ENCODE measurements at places on chromosomes 12 and 14. TPM values are rescaled to one million over a fixed set of nuclear protein-coding genes. Genes with fewer than 3 reads are reported as not detected.

DNA sequence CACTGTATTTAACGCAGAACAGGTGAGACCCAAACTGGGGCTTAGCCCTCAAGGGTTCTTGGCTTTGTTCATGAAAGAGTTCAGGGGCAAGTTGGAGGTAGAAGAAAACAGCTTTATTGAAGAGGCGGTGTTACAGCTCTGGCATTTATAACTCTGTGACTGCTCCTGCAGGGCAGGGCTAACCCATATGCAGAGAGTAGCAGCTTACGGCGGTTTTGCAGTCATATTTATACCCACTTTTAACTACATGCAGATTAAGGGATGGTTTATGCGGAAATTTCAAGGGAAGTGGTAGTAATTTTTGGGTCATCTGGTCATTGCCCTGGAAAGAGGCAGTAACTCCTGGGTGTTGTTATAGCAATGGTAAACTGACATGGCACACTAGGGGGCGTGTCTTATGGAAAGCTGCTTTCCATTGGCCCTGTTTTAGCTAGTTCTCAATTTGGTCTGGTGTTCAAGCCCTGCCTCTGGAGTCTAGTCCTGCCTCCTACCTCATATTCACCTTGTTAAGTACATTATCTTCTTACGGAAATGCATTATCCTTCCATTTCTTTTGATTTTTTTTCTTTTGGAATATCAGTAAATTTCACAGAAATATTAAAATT lies 1.8 kb upstream of the IAPP start:
- no peak for DNase-seq

The PAWR gene
- 55.3 TPM for total RNA-seq

GRCh38 chr12:104748790-104749189 lies 209.3 kb downstream of the SLC41A2 start:
- DNase-seq, result no peak

GRCh38 chr12:41980390-41980789 lies 164.3 kb downstream of the GXYLT1 start:
- DNase-seq, result no peak

GRCh38 chr12:48890657-48891418 lies 25.2 kb upstream of the RND1 start:
- DNase-seq, result peak; percentile 80

GRCh38 chr12:62401631-62402030 lies 65.0 kb upstream of the MON2 start:
- no peak for DNase-seq

- no peak for DNase-seq
Observed at GRCh38 chr14:34003082-34003668, 52.3 kb upstream of the EGLN3 start.

GRCh38 chr12:56151672-56152131 lies 685 bp upstream of the MYL6B start:
- peak; percentile 47 for DNase-seq

GRCh38 chr12:104022786-104023185 lies 27.2 kb downstream of the GLT8D2 start:
- DNase-seq, result no peak

The LMNTD1 gene
- total RNA-seq, result not detected

The RDH16 gene
- 0.42 TPM for total RNA-seq

DNA sequence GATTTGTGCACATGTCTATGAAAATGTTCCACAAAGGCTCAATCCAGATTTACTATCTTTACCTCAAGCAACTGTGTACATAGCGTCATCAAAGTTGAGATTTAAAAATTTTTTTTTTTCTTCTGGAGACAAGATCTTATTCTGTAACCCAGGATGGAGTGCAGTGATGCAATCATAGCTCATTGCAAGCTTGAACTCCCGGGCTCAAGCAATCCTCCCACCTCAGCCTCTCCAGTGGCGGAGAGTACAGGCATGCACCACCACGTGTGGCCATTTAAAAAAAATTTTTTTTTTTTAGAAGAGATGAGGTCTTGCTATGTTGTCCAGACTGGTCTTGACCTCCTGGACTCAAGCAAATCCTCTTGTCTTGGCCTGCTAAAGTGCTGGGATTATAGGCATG lies 2.3 kb downstream of the COCH start:
- peak; percentile 20 for DNase-seq

GRCh38 chr12:24045816-24046257 lies 96.4 kb upstream of the SOX5 start:
- peak; percentile 89 for DNase-seq

The ASB2 gene
- total RNA-seq, result not detected

DNA sequence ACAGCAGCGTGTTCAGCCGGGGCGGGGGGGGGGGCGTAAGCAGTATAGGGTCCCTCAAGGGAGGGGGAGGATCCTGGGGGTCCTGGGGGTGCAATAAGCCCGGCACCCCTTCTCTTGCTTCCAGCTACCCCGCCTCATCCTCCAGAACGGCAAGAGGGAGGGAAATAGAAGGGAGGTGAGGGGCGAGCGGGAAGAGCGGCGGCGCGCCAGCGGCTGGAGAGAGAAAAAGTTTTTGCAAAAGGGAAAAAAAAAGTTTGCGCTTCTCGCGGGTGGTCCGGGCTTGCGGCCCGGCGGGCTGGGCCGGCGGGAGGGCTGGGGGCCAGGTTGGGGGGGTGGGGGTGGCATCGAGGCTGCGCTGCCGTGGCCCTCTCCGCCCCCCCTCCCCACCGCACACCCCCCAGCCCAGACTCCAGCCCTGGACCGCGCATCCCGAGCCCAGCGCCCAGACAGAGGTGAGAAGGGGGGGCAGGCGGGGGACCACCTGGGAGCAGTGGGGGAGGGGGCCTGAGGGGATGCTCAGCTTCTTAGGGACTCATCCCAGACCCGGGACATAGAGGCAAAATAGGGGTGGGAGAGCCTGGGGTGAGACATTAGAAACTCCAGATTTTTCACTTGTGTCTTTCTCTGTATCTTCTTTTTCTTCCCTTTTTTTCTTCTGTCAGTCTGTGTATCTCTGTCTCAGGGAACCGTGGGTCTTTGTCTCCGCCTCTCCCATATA lies at the start of gene GLI1:
TSS of gene GLI1 (plus strand) at position 36 of the 718 bp plus-strand sequence. CDS start 3,907 bp downstream, outside the sequence.
- peak; percentile 51 for DNase-seq

- DNase-seq, result no peak
Observed at GRCh38 chr12:110627500-110628195, 13.7 kb downstream of the TCTN1 start.

DNA sequence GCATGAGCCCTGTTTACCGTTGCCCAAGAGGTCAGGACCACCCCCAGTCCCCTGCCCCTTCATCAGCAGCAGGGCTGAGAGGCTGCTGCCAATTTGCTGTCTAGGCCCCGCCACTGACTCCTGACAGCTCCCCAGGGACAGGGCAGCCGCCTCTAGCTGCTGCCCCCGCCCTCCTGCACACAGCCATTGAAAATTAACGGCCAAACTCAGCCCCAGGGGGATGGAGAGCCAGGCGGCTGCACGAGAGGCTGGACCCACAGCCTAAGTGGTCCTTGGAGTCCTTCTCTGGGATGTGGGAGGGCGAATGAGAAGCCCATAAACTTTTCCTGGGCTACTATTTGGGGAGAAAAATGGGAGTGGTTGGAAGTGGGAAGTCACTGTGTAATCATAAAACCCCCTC lies 4.6 kb downstream of the FOXN4 start:
- DNase-seq, result no peak
